ENCODE measurements at places on chromosomes 3 and 15.

- peak; percentile 87 for DNase-seq
Measured at GRCh38 chr3:170531657-170532335, 54.1 kb downstream of the SLC7A14 start.

- DNase-seq: no peak
Measured at GRCh38 chr3:194124193-194124592, 11.8 kb upstream of the HES1 start.

GRCh38 chr3:81476692-81477091, 284.8 kb downstream of the GBE1 start:
- DNase-seq: no peak

DNA sequence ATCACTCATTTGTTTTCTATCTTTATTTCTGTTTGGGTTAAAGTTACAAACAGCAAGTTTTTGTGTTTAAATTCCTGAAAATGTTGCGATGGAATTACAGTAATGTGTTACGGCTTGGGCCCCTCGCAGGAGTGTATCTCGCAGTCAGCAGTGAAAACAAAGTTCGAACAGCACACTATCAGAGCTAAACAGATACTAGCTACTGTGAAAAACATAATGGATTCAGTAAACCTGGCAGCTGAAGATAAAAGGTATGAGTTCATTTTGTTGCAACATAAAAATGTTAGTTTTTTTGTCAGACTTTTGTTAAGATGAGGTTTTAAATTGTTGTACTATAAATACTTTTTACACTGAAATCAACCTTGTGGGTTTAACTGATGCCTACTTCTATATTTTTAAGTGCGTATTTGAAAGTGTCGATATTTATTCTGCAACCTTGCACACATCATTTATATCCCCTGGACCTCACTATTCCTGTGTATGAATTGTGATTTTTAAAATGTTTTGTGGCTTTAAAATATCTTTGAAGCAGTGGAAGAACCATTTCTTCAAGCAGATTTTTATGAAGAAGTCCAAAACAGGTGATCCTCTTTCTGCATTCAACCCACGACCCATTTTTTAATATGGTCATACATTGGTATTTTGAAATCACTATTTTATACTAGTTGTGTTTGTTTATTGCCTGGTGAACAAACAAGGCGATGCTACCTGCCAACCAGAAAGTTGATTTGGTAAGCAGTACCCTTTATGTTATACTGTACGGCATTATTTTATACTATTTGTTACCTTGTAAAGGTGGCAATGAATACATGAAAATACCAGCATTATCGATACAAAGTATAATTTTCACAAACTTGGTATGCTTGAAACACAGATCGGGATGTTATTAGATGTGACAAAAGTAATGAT, 27.8 kb downstream of the MFN1 start:
- DNase-seq: no peak

- DNase-seq: no peak
Measured at GRCh38 chr3:69647511-69648110, 91.7 kb upstream of the MITF start.

DNA sequence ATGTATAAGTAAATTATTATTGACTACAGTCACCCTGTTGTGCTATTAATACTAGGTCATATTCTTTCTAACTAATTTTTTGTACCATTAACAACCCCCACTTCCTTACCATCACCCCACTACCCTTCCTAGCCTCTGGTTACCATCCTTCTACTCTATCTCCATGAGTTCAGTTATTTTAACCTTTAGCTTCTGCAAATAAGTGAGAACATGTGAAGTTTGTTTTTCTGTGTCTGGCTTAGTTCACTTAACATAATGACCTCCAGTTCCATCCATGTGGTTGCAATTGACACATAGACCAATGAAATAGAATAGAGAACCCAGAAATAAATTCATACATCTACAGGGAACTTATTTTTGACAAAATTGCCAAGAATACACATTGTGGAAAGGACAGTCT, 55.4 kb upstream of the CHRNB4 start:
- no peak for DNase-seq

DNA sequence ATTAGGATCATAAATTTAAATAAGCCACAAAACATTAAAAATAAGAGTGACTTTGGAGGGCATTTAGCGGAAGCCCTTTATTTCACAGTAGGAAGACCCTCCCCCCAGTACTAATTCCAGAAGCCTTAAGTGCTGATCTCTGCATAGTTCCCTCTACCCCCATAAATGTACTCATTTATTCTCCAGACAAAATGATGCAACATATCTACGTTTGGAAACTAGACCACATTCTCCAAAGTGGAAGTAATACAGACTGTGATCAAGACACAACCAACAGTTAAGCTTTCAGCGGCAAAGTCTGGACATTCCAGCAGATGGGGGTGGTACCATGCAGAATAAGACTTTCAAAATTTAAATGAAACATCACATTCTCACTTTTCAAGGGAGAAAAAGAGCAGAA, 44.8 kb upstream of the RPS17 start:
- DNase-seq: no peak

DNA sequence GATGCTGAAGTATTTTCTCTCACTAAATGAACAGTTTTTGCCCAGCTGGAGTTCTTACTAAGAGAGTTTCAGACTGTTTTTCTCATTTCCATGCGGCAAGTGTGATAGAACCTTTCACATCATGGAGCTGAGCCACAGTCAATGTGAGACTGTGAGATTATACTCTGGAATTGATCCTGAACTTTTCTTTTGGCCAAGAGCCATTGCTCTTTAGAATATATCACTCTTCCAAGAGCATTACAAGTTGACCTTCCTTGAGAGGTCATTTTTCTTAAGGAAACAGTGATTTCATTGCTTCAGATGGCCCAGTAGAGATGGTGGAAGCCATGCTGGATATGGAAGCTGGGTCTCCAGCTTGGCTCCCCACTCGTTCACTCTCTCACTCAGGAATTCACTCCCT, 212.9 kb upstream of the UMPS start:
- DNase-seq: no peak

GRCh38 chr3:148441191-148441590, 256.5 kb upstream of the AGTR1 start:
- no peak for DNase-seq

DNA sequence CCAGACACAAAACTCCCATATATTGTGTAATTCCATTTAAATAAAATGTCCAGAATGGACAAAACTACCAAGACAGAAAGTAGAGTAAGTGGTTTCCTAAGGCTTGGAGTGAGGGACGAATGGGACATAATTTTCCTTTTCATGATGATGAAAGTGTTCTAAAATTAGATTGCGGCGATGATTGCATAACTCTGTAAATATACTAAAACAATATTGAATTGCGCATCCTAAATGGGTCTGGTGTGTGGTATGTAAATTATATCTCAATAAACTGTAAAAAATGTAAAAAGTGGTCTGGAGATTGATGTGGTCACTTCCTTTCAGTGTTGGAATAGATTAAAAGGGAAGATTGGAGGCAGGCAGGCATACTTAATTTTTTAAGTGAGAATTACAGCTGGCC, 105.9 kb upstream of the KCNAB1 start:
- no peak for DNase-seq

DNA sequence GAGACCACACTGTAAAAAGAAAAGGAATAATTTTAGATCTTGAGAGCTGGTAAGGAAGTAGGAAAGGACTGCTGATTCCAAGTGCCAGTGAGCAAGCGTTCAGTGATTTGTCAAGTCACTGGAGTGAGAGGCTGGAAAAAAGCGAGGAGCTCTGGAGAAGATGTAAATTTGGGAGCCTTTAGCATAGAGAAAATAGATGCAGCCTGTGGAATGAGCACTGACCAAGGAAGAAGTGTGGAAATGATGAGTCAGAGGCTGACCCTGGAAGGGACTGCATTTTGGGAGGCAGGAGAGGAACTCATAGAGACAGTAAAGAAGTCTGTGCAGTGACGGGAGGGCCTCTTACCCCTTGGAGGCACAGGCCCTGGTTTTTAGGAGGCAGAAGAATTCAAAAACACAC, 17.1 kb upstream of the ABTB1 start:
- DNase-seq: no peak

- no peak for DNase-seq
Measured at GRCh38 chr3:43773273-43774094, 82.7 kb downstream of the ABHD5 start.

GRCh38 chr3:48285675-48286074, 44.8 kb downstream of the ZNF589 start:
- no peak for DNase-seq

DNA sequence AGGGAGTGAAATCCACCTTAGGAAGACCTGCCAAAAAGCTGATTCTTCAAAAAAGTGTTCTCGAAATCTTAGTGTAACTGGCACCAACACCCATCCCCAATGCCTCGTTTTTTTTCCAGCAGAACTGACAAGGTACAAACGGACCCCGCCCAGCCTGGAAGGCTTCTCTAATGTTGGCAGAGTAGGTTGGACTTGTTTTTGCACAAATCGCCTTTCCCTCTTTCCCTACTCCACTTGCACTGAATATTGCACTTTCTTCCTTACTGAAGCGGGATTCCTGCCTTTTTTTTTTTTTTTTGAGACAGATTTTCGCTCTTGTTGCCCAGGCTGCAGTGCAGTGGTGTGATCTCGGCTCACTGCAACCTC, 544 bp upstream of the TIMMDC1 start:
- DNase-seq: no peak

DNA sequence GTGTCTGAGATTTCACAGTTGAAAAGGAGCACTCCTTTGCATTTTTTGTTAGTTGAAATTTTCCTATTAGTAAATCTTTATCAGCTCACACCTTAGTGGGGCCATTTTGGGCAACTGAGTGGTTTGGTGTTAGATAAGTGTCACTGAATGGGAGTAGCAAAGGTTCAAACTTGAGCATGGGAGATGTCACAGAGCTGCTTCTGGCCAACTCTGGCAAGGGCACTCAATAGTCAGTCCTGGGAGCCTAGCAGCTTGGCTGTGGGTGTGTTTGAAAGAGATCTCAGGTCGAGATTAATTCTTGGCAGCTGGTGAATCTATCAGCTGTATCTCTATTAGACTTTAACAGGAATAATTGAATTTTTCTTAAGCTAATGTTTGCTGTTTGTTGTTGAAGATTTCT, 579.3 kb downstream of the EDEM1 start:
- DNase-seq: no peak

- no peak for DNase-seq
Measured at GRCh38 chr3:62161371-62161770, 212.0 kb downstream of the FEZF2 start.

- no peak for DNase-seq
Measured at GRCh38 chr15:49148298-49148697, 7.1 kb downstream of the COPS2 start.
